ENCODE measurements at places on chromosomes 4 and X.

DNA sequence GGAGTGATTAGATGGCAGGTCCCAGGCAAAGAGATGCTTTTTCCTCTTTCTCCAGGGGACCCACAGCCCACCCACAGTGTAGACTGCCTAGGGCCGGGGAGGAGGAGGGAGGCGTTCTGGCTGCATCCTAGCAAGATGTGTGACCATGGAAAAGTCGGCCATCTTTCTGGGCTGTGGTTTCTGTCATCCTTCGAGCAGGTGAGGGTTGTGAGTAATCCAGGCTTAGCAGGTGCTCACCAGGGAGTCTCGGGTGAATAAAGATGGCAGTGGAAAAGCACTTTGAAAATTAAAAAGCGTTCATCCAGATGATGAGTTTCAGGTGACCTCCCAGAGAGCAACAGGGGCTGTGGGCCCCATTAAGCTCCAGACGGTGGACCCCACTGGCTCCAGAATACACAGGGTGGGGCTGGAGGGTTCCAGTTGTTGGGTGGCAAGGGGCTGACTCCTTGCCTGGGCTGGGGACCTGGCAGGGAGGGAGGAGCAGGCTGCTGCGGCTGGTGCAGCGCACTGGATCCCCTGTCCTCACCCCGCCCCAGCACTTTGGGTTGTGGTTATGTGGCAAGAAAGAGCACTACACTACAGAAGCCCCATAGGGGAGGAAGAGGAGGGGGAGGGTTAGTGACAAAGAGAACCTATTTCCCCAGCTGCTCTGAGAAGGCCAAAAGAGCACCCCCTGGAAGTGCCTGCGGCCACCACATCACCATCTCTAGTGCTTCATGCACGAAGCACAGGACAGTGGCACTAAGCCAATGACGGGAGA is 23.7 kb downstream of the ELF4 start:
- no peak for DNase-seq

- DNase-seq: no peak
Measured at GRCh38 chrX:37796805-37797204, 16.9 kb downstream of the CYBB start.

- no peak for DNase-seq
Measured at GRCh38 chrX:95762716-95763115, 921.9 kb upstream of the DIAPH2 start.

DNA sequence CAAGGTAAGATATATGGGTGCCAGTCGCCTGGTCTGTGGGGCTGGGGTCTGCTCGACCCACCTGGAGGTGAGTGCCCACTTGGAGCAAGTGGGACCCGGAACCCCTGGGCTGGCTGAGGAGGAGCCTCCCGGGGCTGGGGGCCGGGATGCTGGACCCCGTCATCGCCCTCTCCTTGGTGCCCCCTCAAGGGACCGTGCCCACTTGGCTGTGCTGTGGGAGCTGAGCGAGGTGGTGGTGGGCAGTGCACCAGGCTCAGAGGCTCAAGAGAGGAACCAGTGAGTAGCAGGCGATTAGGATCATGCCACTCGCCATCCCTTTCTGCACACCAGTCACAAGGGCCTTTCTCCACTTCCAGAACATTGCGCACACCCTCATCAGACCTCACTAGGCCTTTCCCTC is 203.8 kb upstream of the PSAPL1 start:
- DNase-seq: no peak

DNA sequence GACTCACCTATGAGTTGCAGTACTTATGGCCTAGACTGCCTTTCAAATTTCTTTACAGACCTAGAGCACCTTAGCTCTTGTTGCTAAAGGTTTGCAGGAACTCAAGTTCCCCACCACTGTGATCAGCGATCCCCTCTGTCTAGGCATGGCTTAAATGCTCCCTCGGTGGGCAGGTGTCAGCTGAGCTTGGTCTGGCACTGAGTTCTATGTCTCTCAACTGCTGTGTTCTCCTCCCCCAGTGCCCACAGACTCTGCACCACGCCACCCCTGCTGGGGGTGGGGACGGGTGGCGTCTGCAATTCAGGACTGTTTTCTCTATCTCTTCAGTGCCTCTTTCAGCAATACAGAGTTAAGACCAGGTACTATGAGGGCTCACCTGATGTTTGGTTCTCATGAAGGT is 30.5 kb downstream of the TMEM271 start:
- no peak for DNase-seq

GRCh38 chrX:133881007-133881406 is 104.4 kb downstream of the GPC3 start:
- DNase-seq: no peak

- DNase-seq: no peak
Measured at GRCh38 chr4:109764376-109764775, 34.5 kb upstream of the PLA2G12A start.

GRCh38 chr4:6732441-6733357 is 16.7 kb downstream of the BLOC1S4 start:
- DNase-seq: peak; percentile 50

DNA sequence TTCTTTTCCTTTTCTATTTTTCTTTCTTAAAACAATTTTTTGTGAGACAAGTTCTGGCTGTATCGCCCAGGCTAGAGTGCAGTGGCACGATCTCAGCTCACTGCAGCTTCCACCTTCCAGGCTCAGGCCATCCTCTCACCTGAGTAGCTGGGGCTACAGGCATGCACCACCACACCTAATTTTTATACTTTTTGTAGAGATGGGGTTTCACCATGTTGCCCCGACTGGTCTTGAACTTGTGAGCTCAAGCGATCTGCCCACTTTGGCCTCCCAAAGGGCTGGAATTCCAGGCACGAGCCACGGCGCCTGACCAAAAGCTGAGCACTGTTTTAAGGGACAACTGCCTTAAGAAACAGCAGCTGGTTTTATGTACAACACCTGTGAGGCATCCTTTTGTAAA is 9.3 kb upstream of the NAT8L start:
- no peak for DNase-seq

DNA sequence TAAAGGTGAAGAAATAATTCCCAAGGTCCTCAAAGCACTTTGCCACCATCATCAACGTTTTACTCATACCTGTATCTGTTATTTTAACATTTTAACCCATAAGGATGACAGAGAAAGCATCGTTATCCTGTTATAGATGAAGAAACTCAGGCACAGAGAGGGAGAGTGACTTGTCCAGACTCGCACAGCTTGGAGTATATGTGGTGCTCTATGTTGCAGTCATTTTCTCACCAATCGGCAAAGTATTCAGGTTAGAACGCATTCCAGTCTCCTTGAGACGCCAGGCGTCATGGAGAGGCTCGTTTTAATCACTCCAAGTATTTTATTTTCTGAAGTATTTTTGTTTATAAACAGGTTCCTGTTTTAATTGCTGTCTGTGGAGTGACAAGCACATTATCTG is 73.5 kb downstream of the IRF2 start:
- no peak for DNase-seq

DNA sequence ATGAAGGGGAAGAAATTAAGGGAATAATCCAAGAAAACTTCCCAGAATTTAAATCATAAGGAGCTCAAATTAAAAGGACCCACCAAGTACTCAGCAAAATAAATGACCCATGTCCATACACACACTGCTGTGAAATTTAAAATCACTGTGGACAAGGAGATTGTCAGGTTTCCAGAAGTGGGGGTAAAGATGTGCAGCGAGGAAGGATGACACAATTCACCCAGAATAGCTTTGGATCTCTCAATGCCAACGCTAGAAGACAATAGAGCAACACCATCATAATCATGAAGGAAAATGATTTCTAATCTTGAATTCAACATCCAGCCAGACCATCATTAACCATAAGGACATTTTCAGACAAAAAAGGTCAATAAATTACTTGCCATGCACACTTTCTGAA is 65.7 kb downstream of the CASK start:
- no peak for DNase-seq

- no peak for DNase-seq
Measured at GRCh38 chr4:56048702-56049431, 100.1 kb downstream of the CEP135 start.

DNA sequence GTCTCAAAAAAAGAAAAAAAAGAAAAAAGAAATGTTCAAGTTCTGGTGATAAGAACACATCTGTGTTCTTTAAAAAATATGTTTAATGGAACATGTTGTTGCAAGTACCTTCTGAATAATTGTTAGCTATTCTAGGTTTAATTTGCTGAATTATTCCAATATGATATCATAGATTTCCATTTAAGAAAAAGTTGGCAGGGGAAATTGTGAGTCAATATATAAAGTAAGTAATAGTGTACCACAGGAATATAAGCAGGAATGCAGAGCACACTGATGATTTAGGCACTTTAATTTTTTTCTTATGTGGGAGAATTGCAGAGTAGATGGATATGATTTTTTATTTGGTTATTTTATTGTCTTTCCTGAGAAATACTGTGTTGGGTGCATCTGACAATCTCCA is 190.7 kb downstream of the RPA4 start:
- DNase-seq: peak; percentile 22

DNA sequence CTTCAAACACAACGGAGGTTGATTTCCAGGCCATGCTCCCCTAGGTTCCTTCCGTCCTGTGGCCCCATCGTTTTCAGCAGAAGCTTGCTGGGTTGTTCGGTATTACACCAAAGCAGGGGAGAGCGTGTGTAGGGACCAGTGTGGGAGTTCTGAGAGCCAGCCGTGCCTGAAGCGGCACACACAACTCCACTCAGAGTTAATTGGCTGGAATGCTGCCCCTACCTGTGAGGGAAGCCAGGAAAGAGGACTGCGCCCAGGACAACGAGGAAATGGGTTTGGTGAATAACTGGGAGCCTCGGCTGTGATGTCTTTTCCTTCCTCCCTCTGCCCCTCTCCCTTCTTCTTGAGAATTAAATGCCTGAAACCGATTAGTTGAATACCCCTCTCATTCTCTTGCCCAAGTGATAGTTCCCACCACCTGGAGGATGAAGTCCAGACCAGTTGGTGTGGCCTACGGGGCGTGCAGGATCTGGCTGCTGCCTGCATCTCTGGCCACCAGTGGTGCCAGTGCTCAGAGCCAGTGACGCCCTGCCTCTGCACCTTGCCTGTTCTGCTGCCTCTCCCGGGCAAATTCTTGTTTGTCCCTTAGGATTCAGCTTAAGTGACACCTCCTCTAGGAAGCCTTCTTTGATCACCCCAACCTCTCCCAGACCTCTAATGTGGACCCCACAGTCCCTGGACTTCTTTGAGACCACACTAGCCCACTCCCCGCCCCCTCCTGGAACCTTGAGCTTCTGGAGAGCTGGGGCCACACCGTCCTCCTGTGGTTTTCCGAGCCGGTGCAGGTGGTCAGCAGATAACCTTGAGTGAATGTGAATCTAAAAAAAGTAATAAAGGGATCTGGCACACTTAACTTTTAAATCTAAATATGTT is 33.6 kb downstream of the TBC1D14 start:
- DNase-seq: no peak

DNA sequence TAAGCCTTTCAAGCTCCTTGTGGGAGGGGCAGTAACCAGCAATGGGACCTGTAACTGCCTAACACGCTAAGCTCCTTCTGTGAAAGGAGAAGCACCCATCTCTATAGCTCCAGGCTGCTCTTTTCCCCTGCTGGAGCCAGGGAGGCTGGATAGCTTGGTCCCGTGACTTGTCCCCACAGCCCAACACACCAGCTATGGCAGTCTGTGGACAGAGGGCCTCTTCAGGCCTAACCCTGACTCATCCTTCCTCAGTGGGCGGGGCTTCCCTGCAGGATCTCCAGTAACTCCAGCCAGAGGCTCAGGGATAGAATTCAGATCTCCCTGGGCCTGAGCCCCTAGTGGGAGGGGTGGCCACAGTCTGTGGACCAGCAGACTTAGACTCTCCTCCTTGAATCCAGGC is 1290.1 kb downstream of the PCDH7 start:
- no peak for DNase-seq

DNA sequence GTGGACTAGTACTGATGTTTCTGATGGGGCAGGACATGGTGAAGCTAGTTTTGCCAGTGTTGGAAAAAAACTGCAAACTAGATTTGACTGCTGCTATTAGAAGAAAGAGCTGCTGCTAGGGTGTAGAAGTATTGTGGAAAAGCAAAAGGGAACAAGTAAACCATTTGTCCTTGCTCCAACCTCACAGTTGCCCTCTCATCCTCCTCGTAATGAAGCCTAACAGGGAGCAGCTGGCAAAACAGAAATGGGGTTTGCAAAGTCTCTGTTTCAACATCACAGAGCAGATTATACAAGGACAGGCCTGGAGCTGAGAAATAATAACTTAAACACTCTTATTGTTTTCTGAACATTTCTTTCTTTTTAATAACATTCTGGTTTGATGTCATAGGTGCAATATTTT is 346.2 kb downstream of the MAGEB5 start:
- DNase-seq: no peak

GRCh38 chr4:8320386-8320750 is 50.8 kb downstream of the HTRA3 start:
- no peak for DNase-seq

DNA sequence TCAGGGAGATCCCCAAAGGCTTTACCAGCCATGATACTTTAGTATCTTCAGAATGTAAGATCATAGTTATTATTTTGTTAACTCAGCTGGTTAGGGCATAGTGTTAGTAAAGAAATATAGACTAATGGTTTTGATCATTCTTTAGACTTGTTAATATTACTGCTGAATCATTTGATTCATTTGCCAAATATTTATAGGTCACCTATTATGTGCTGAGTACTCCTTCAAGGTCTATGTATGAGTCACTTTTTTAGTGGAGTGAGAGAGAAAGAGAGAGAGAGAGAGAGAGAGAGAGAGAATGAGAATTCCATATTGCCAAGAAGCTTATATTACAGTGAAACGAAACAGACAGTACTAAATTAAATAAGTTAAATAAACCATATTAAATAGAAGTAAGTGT is 110.3 kb downstream of the UBE2NL start:
- no peak for DNase-seq

GRCh38 chr4:58541926-58542325 is 1431.7 kb upstream of the IGFBP7 start:
- DNase-seq: no peak

DNA sequence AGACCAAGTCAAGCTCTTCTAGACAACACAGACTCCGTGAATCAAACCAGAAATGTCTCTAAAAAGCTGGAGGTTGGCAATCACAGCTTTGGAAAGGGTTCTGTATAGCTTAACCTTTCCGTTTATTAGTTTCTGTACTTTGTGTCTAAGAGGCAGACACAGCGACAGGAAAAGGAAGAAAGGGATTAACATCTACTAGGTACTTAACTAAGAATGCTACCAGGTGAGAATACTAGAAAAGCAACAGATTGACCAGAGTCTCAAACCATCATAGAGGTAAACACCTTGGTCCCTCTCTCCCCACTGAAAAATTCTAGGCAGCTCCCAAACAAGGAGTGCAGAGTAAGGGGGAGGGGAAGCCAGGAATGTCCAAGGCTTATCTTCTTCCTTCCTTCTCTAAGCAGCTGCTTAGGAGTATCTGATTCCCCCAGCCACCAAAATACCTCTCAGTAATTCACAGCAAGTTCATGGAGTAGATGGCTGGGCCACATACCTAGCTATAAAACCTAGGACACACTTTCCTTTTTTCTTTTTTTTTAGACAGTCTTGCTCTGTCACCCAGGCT is 80.8 kb downstream of the APBB2 start:
- no peak for DNase-seq

DNA sequence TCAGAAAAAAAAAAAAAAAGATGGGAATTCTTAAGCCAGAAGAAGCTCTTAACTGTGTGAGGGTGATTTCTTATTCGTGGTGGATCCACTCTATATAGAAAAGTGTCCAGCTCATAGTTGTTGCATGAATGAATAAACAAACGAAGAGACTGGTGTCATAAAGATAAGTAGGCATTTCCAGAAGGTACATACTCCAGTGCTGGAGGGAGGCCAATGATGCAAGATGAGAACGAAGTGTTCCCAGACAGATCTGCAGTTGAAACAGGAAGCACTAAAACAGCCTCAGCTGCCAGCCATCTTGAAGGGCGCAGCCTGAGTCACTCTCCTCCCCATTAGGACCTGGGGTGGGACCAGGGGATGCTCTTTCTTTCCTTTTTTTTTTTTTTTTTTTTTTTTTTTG is 47.4 kb upstream of the HOPX start:
- DNase-seq: peak; percentile 25

All from BJ (cell line).